Aorta (tissue), 5 donors: ENCODE measurements at places on chromosomes 7 and 10.

DNA sequence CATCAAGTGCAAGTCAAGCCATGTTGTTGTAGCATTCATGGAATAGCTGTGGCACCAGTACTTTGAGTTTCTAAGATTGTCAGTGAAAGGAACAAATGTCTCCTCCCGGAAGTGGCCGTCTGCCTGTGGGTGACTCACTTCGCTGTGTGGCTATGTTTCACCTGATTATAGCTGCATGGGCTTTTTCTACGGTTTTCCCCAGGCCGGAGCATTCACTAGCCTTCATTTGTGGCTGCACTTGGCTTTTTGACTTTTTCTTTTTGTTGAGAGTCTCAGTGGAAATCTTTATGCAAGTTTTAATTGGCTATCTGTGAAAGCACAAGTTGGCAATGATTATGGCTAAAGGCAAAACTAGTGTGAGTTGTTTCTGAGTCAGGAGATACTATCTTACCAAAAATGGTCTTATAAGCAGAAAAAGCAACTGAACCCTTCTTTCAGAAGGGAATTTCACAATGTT lies 35.0 kb downstream of the SRI start:
- H3K27me3 ChIP-seq, result no peaks in the 10 kb centered on the region
- no peaks in the 10 kb centered on the region for H3K36me3 ChIP-seq
- H3K4me1 ChIP-seq, result peaks cover 2% of the 10 kb centered on the region
- peak; percentile 73 for DNase-seq

DNA sequence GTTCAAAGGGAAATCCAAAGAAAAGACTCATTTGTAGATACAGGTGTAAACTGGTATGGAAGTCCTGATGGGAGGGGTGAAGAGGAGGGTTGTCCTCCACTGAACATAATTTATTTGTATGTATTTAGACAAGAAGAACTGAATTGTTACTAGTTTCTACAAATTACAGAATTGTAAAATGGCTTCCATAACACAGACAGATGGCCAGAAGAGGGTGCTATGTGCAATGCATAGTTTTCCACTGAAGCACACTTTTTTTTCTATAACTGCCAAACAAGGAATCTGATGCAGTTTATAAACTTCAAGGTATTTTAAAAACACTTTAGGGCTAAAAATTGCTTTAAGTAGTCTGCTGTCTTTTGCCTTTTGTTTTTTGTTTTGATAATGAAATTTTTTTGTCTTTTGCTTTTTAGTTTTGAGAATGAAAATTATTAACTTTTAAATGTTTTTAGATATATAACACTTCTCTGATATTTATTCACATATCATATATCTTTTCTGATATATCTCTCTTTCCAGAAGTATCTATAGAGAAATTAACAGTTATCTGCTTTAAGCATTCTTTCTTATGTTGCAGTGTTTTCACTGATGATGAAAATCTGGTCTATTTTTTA lies 58.5 kb downstream of the PHYHIPL start:
- no peaks in the 10 kb centered on the region for H3K27me3 ChIP-seq
- no peaks in the 10 kb centered on the region for H3K36me3 ChIP-seq
- H3K4me3 ChIP-seq, result no peak overlapping the region
- no peak overlapping the region for H3K27ac ChIP-seq

DNA sequence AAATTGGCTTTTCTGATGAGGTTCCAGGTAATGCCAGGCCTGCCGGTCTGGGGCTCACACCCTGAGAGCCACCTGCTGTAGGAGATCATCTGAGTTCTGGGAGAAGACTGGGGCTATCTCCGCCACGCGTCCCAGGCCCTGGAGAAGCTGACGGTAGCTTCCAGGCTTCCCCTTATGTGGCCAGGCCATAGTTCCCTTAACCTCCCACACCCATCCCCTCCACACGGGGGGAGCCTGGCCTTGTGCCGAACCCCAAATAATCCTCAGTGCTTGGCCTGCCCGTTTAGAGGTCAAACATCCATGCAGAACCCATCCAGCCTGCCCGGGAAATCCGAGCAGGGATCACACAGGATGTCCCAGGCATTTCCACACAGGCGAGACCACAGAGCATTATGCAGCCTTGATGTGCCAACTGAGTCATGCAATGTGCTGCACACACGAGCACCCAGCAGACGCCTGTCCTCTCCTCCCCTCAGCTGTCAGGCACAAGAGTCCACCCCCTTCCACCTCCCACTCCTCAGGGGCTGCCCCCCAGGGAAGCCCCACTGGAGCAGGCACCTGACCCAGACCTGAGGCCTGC lies 176.2 kb downstream of the PRKAG2 start:
- no peak for DNase-seq
- no peak overlapping the region for H3K4me3 ChIP-seq
- no peaks in the 10 kb centered on the region for H3K27me3 ChIP-seq
- H3K27ac ChIP-seq, result no peak overlapping the region
- H3K4me1 ChIP-seq, result no peaks in the 10 kb centered on the region

- no peak overlapping the region for H3K4me3 ChIP-seq
- H3K36me3 ChIP-seq, result no peaks in the 10 kb centered on the region
- no peaks in the 10 kb centered on the region for H3K27me3 ChIP-seq
- DNase-seq, result no peak
Observed at GRCh38 chr10:33967606-33968120, 633.2 kb upstream of the NRP1 start.

GRCh38 chr7:150405584-150406311 lies 26.6 kb downstream of the ZNF775 start:
- H3K4me1 ChIP-seq, result no peaks in the 10 kb centered on the region
- H3K27me3 ChIP-seq, result no peaks in the 10 kb centered on the region
- H3K36me3 ChIP-seq, result no peaks in the 10 kb centered on the region
- peak overlapping the region; percentile 8 for H3K4me3 ChIP-seq

DNA sequence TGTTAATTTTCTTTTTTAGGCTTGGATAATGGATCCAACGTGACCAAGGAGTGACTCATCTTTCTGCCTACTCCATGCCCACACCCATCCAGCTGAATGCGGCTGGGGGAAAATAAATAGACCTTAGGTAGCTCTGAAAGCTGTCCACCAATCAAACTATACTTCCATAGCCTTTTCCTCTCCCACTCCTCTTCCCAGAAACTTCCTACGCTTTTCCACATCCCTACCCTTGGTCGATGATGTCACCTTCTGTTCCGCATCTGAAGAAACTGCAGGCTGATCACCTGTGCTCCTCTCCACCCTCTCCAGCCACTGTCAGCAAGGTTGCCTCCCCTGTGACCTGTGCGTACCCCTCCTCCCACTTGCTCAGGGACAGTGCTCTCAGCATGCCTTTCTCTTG lies 359.8 kb upstream of the KLF6 start:
- H3K4me1 ChIP-seq, result no peaks in the 10 kb centered on the region
- H3K27ac ChIP-seq, result no peak overlapping the region
- H3K27me3 ChIP-seq, result no peaks in the 10 kb centered on the region
- DNase-seq, result no peak
- H3K4me3 ChIP-seq, result no peak overlapping the region

GRCh38 chr7:33917661-33918060 lies 12.3 kb downstream of the BMPER start:
- no peaks in the 10 kb centered on the region for H3K27me3 ChIP-seq
- no peaks in the 10 kb centered on the region for H3K4me1 ChIP-seq
- H3K36me3 ChIP-seq, result no peaks in the 10 kb centered on the region
- no peak overlapping the region for H3K27ac ChIP-seq
- no peak for DNase-seq
- no peak overlapping the region for H3K4me3 ChIP-seq

DNA sequence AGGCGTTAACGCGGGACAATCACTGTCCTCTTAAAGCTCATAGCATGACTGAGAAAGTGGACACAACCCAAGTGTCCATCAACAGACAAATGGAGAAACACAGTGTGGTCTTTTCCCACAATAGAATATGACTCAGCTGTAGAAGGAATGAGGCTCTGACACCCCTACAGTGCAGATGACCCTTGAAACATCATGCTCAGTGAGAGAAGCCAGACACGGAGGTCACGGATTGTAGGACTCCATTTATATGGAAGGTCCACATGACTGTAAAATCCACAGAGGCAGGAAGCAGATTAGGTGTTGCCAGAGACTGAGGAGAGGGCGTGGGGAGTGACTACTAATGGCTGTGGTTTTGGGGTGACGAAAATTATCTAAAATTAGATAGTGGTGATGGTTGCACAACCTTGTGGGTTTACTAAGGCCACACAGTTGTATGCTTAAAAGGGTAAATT lies 6.1 kb upstream of the NCAPG2 start:
- no peaks in the 10 kb centered on the region for H3K36me3 ChIP-seq
- H3K27ac ChIP-seq, result no peak overlapping the region
- H3K4me1 ChIP-seq, result no peaks in the 10 kb centered on the region
- DNase-seq, result no peak
- H3K27me3 ChIP-seq, result no peaks in the 10 kb centered on the region
- no peak overlapping the region for H3K4me3 ChIP-seq

DNA sequence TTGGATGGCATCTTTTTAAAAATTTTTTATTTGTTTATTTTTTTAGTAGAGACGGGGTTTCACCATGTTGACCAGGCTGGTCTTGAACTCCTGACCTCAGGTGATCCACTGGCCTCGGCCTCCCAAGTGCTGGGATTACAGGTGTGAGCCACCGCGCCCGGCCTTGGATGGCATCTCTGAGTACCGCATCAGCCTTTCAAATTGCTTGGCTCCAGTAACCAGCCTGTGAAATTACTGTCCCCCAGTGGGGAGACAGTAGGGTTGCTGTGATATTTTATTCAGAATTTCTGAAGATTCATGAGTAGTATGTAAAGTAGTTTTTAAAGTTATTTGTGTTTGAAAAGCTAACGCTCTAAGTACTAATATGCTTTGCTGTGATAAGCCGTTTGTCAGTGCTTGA lies 1.2 kb downstream of the NUB1 start:
- H3K4me1 ChIP-seq, result no peaks in the 10 kb centered on the region
- no peak overlapping the region for H3K4me3 ChIP-seq
- no peaks in the 10 kb centered on the region for H3K36me3 ChIP-seq

DNA sequence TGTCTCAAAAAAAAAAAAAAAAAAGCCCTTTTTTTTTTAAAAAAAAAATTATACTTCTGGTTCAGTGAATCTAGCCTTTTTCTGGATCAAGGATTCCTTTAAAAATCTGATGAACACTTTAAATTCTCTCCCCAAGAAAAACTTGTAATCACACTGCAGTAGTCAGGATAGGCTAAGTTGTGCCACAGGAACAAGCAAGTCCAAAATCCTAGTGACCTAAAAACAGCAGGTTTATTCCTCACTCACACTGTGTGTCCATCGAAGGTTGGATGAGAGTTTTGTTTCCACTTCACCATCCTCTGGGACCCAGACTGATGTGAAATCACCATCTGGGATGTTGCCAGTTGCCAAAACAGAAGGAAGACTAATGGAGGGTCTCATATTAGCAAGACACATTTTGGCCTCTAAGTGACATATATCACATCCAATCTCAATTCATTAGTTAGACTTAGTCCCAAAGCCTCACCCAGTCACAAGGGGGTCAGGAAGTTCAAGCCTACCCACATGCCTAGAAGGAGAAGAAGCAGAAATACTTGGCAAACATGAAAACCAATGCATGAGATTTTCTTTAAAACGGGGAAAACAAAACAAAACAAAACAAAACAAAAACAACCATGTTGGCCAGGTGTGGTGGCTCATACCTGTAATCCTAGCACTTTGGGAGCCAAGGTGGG lies 32.7 kb downstream of the CYP17A1 start:
- peaks cover 2% of the 10 kb centered on the region for H3K4me1 ChIP-seq
- H3K27me3 ChIP-seq, result no peaks in the 10 kb centered on the region
- H3K4me3 ChIP-seq, result no peak overlapping the region
- no peak overlapping the region for H3K27ac ChIP-seq
- DNase-seq, result no peak
- no peaks in the 10 kb centered on the region for H3K36me3 ChIP-seq

DNA sequence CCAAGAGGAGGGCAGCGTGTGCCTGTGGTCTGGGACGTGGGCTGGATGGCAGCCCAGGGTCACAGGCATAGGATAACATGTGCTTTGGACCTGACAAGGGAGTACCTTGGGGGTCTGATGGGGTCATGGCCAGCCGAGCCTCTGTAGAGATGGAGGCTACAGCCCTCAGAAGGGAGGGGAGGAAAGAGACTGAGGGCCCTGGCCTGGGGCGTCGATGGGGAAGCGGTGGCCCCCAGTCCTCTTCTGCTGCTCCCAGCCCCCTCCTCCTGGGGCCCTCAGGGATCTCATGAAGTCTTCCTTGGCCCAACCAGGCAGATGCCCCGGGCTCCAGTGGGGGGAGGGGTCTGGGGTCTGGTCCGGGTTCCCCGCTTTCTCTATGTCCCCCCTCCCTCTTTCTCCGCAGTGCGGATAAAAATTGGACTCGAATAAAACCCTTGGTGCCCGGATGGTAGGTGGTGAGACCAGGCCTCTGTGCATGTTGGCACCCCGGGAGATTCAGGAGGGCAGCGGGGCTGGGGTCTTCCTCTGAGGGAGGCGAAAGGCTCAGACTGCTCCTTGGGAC lies 15.6 kb upstream of the HSPB1 start:
- no peak overlapping the region for H3K4me3 ChIP-seq
- H3K36me3 ChIP-seq, result no peaks in the 10 kb centered on the region
- no peak for DNase-seq

GRCh38 chr10:101244321-101245050 lies 15.2 kb upstream of the LBX1 start:
- H3K4me1 ChIP-seq, result no peaks in the 10 kb centered on the region
- no peaks in the 10 kb centered on the region for H3K27me3 ChIP-seq
- no peak overlapping the region for H3K4me3 ChIP-seq

GRCh38 chr7:4894482-4894881 lies 11.0 kb upstream of the RADIL start:
- no peaks in the 10 kb centered on the region for H3K27me3 ChIP-seq
- H3K27ac ChIP-seq, result no peak overlapping the region
- no peaks in the 10 kb centered on the region for H3K4me1 ChIP-seq
- DNase-seq, result no peak
- H3K4me3 ChIP-seq, result no peak overlapping the region

DNA sequence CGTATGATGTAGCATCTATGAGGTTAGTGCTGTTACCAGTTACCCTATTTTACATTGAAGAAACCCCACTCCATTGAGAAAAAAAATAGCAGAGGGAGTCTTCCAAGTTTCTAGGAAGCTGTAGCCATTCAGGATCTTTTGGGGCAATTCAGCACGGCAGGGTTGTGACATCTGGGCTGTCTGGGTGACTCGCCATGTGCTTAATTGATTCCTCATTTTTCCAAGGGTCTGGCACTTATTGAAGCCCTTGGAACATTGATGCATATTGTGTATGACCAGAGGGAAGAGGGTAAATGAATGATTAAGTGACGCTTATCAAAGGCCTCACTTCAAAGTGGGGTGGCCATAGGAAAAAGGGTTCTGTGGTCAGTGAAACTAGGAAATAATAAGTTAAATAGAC lies 248.7 kb downstream of the ARHGAP12 start:
- H3K27ac ChIP-seq, result no peak overlapping the region
- no peaks in the 10 kb centered on the region for H3K27me3 ChIP-seq
- no peak overlapping the region for H3K4me3 ChIP-seq
- H3K4me1 ChIP-seq, result no peaks in the 10 kb centered on the region
- no peak for DNase-seq
- no peaks in the 10 kb centered on the region for H3K36me3 ChIP-seq
